ENCODE measurements at places on chromosomes 6 and 20. TPM values are rescaled to one million over a fixed set of nuclear protein-coding genes. Genes with fewer than 3 reads are reported as not detected.

GRCh38 chr6:79864001-79864400 is 83.4 kb downstream of the ELOVL4 start:
- DNase-seq = no peak

DNA sequence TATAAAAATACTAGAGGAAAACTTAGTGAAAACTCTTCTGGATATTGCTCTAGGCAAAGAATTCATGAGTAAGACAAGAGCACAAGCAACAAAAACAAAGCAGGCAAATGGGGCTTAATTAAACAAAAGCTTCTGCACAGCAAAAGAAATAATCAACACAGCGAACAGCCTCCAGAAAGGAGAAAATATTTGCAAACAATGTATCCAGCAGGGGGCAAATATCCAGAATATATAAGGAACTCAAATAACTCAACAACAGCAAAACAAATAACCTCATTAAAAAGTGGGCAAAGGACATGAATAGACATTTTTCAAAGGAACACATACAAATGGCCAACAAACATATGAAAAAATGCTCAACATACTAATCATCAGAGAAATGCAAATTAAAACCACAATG is 17.1 kb upstream of the HECA start:
- DNase-seq = no peak

GRCh38 chr6:153117986-153118879 is 12.8 kb downstream of the RGS17 start:
- DNase-seq = no peak

DNA sequence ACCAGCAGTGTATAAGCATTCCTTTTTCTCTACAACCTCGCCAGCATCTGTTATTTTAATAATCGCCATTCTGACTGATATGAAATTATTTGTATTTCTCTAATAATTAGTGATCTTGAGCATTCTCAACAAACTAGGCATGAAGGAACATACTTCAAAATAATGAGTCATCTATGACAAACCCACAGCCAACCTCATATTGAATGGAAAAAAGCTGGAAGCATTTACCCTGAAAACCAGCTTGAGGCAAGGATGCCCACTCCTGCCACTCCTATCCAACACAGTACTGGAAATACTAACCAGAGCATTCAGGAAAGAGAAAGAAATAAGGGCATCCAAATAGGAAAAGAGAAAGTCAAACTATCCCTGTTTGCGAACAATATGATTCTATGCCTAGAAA is 390.6 kb upstream of the ID4 start:
- DNase-seq = no peak

DNA sequence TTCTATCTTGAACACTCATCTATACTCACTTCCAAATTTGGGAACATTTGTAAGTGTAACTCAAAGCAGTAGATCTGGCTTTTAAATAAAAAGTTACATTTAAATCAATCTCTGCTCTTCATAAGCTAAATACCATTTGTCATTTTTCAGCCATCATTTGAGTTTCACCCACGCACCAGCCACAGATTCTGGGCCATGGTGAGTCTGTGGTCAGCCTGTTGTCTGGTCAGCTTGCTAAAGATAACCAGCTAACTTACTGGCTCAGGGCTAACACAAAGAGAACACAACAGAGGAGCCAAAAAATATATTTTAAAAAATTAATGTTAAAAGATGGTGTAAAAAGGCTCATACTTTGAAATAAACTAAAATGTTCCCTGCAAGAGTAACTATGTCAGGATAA is 181.3 kb downstream of the KIF6 start:
- no peak for DNase-seq

GRCh38 chr6:47375426-47375825 is 65.7 kb upstream of the TNFRSF21 start:
- DNase-seq = no peak

DNA sequence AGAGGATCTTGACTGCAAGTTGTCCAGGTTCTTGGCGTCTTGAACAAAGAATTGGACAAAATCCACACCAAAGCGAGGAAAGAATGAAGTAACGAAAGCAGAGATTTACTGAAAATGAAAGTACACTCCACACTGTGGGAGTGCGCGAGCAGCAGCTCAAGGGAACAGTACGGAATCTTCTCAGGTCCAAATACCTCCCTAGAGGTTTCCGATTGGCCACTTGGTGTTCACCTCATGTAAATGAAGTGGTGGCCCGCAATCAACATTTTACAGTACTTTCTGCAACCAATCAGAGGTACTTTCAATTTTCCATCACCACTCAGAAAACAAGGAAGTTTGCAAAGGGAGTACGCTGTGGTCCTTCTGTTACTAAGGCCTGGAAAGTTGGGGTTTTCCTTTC is 122.4 kb downstream of the PTPRK start:
- DNase-seq = no peak

DNA sequence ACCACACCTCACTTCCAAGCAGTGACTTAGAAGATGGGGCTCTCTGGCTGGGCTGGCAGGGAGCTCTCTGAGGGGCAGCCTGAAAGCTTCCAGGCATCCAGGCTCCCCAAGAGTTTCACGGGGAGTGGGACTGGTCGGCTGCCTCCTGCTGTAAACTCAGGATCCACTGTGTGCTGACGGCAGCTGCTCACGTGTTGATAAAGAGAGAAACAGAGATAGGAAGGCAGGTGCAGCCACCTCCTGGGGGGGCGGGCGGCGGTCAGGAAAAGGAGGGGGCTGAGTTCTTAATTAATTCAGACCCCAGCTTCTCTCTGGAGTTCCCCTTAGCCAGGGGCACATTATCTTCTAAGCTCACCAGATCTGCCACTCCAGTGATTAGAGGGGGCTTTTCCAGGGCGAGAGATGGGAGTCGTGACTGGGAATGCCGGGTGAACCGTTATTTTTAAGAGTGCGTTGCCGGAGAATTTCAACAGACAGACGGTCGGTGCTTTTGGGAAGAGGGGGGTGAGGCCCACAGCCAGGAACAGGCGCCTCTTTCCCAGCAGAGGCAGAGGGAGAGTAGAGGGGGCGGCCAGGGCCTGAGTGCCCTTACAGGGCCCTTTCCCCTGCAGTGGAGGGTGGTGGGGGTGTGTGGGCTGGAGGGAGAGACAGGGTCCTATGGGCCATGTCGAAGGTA is 70.9 kb downstream of the CD40 start:
- no peak for DNase-seq

DNA sequence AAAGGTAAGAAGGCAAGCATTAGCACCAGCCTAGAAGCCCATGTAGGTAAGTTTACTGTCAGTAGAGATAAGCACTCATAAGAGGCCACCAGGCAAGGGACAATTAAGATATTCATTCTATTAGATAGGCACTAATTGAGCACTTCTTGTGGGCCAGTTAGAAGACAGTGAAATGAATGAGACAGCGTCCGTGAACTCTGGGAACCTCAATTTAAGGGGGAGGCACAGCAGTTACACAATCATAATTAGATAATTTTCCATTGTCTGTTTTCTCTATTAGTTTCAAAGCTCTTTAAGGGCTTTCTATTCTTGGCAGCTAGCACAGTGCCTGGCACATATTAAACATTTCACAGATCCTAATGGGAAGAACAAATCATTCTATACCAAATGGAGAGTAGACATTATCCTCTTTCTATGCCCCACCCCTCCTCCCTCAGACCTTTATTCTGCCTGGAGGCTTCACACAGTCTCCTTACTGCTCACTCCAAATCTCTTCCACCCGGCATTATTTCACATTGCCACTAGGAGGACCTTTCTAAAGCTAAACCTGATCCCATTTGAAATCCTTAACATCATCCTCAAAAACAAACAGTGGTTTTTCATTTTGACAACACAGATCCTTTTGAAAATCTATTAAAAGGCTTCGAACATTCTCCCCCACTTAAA is 529.6 kb downstream of the ADGRB3 start:
- no peak for DNase-seq

DNA sequence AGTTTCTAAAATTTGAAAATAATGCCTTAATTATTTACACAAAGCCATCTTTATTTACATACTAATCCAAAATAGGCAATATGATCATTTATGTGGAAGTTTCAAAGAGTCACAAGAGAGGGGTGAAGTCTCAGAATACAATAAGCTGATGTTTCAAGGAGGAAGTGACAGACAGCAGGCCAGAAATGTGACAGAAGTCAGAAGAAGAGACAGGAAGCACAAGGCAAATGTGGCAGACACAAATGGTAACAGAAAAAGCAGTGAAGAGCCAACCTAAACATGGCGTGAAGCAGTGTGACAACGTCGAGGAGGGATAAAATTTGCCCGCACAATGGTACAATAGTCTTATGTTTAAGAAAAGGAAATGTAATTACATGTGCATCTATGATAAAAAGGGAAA is 59.8 kb downstream of the SHPRH start:
- no peak for DNase-seq

DNA sequence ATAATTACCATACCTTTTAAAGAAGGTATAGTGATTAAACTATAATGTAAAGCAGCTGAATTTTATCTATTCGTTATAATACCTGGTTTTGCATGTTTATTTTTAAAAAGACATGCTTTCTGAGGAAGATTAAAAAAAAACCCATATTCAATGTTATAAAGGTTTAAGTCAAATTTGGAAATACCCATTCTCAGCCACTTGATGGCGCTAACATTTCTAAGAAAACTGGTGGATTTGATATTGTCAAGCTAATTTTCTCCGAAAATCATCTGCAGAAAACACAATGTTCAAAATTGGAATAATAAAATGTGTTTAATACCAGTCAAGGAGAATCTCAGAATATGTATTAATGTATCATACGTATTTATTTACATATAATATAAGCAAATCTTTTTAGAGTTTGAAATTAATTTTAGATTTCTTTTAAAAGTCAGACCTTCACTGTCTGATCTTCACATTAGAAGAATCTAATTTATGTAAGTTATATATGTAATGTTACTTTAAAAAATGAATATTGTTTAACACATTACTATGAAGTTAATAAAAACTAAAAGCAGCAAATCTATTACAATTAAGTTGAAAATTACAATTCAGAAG is 35.0 kb downstream of the SHPRH start:
- DNase-seq = no peak

GRCh38 chr6:83708970-83709747 is at the start of gene SNAP91:
SNAP91 (minus strand) TSS chr6:83709101; CDS start chr6:83707927, 1,174 bp downstream.
- no peak for DNase-seq

DNA sequence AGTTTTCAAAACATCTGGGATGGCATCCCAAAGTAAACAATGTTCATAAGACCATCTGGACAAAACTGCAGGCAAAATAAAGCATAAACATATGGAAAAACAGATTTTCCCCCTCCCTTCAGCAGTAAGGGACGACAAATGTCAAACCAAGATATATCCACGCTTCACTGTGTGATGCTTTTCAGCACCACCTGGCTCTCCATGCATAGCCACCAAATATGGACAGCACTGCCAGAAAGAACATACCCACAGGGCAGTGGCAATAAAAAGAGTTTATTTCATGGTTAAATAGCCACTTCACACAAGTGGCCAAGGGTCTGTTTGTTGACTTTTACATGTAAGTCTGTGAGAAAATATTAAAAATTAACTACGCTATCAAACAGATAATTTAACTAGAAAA is 23.1 kb downstream of the USP45 start:
- DNase-seq = no peak

- DNase-seq = no peak
Observed at GRCh38 chr6:132604635-132605152, 15.2 kb upstream of the TAAR5 start.

DNA sequence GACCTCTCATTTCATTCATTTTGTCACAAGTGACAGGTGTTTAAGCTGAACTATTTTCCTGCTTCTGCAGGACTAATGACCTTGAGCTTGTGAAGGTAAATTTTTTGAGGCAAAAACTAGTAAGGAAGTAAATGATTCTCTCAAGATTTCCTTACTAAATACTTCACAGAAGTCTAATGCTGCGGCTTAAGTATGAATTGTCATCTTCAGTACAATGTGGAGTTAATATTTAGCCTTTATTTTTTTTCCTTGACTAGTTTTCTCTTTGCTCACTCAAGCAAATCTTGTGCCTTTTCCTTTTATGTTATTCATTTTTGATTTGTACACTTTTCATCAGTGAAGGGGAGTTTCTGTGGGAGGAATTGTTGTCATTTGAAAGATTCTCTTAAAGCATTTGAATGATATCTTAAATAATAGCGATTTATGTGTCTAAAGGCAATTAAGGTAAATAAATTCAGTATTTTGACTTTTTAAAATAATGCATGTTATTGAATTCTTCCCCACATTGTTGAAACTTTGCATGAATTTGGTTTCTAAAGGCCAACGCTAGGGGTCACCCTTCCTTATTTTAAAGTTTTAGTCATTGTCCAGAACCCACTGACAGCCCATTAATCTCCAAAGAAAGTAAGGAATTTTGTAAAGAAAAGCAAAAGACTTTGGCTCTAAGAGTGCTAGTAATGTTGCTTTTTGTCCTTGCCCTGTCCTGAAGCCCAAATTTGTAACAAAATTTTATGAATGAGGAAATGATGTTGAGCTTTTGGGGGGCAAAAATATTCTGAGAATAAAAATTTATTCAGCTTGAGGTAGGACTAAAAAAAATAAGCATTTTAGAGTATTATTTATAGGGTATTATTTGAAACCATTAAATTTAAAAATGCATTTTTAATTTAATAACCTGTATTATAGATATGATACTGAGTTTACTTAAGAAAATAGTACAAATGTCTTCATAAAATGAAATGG is 157.4 kb upstream of the LAMA2 start:
- peak; percentile 23 for DNase-seq

DNA sequence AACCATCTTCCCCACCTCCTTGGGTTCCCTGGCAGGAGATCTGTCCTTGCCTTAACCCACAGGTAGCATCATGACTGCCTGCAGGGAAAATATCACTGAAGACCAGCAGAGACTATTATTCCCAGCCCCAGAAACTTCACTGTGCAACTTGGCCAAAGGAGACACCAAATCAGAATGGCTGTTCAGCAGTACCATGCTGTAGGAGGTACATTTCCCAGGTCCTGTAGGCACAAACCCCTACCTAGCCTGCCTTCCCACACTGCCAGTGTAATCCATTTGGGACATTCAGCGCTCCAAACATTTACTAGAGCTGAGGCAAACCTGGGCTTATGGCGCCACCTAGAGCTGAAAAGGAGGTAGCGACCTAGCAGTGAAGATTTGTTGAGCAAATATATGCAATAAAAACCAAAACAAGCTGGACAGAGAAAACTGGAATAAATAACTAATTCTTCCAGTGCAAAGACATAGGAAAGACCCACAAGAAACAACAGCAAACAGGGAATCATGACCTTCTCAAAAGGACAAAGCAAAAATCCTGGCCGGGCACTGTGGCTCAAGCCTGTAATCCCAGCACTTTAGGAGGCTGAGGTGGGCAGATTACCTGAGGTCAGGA is 60.3 kb downstream of the VTA1 start:
- peak; percentile 45 for DNase-seq

DNA sequence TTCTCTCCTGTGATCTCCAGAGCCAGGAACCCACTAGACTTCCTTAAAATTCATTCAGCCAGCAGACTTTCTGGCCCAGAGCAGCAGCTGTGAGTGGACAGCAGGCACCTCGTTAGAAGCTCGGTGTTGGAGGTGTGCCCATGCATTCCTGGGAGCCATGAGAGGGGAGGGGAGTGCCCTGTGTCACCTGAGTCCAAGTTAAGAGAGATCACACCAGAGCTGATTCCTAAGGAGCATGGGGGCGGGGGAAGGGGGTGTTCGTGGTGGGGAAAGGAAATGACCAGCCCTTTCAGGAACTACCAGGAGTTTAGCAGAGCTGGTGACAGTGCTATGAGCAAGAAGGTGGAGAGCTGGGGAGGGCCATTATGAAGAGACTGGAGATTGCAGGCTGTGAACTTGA is 46.9 kb downstream of the GFRA4 start:
- no peak for DNase-seq

The SNRPB2 gene
- total RNA-seq = 88.7 TPM

The OR2B2 gene
- not detected for total RNA-seq

The GGTLC1 gene
- not detected for total RNA-seq

The FABP7 gene
- not detected for total RNA-seq

The C6orf136 gene
- total RNA-seq = 23.9 TPM

The SIRPB1 gene
- total RNA-seq = 3.6 TPM

The NKX2-2 gene
- not detected for total RNA-seq

The HLA-DPA1 gene
- total RNA-seq = 26.2 TPM

The CDH4 gene
- total RNA-seq = not detected

The HRH3 gene
- total RNA-seq = not detected

The BMP5 gene
- not detected for total RNA-seq

All from activated CD4-positive, alpha-beta T cell treated with anti-CD3 and anti-CD28 coated beads, Interleukin-2, amount 10 ng/mL, durations not matched to agents 7 days and 5 days (primary cell).